Activated T-cell treated with anti-CD3 and anti-CD28 coated beads for 4 hours (primary cell): ENCODE measurements at places on chromosomes 13 and 19.
A peak's percentile ranks its signal among the peaks of the same experiment; 100 is the strongest.

- DNase-seq = no peak
Observed at GRCh38 chr19:38417544-38418506, 8.2 kb downstream of the RASGRP4 start.

GRCh38 chr13:91609353-91609752 is 210.9 kb downstream of the GPC5 start:
- DNase-seq = no peak

DNA sequence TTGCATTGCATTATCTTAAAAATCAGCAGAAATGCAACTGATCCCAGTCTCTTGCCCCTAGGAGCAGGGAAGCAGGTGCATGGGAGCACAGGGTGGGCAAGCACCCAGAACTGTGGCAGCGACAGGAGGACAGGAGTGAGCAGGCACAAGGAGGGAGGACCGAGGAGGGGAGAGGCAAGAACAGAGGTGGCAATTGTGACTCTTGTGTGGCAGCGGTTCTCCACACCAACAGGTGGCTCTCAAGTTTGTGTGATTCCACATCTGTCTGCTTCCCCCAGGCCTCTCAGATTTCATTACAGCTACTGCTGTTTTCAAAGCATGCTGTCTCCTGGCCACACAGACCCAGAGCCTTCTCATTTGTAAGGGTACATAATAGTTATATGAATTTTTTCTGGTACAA is 108.5 kb downstream of the STK24 start:
- no peak for DNase-seq

DNA sequence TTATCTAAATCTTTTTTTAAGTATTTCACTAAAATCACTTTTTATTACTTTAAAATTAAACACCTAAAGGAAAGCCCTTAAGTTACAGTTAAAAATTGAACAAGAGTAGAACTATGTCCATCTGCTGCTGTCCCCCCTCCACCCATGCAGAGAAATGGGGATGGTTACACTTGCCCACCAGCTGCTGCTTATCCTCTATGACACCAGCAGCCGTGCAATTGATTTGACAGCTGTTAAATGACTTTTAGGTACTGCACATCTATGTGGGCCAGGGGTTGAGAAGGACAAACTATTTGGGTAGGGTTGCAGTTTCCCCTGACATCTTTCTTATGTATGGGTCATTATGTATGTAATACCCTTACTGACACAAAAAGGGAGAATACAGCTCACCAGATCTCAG is 77.2 kb downstream of the TBC1D4 start:
- no peak for DNase-seq

GRCh38 chr13:59279576-59279975 is 884.2 kb downstream of the DIAPH3 start:
- no peak for DNase-seq

DNA sequence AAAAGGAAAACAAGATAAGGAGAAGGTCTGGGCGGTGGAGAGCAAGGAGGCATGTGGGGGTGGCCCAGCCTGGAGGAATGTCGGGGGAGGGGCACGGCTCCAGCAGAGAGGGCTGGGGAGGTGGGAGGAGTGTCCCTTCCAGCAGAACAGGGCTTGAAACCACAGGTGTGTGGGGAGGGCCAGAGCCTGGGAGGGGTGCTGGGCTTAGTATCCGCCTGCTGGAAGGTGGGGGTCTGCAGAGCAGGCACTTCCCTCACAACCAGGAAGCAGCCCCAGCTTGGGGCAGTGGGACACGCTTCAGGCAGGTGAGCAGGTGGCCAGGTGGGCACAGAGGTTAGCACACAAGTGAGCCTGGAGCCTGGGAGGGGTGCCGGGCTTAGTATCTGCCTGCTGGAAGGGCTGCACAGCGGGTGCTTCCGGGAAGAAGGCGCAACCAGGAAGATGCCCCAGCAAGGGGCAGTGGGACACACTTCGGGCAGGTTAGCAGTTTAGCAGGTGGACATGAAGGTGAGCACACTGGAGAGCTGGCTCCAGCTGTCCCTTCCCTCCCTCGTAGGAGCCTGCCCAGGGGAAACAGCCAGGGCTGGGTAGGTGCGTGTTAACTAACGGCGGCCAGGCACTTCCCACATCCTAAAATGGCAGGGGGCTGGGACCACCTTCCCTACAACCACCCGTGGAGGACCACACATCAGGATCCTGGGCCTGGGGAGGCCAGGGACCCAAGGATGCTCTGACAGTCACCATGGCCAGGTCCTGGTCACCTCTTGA is 3.0 kb downstream of the GAS6 start:
- DNase-seq = no peak

GRCh38 chr13:42807241-42807640 is 25.9 kb downstream of the FAM216B start:
- no peak for DNase-seq

DNA sequence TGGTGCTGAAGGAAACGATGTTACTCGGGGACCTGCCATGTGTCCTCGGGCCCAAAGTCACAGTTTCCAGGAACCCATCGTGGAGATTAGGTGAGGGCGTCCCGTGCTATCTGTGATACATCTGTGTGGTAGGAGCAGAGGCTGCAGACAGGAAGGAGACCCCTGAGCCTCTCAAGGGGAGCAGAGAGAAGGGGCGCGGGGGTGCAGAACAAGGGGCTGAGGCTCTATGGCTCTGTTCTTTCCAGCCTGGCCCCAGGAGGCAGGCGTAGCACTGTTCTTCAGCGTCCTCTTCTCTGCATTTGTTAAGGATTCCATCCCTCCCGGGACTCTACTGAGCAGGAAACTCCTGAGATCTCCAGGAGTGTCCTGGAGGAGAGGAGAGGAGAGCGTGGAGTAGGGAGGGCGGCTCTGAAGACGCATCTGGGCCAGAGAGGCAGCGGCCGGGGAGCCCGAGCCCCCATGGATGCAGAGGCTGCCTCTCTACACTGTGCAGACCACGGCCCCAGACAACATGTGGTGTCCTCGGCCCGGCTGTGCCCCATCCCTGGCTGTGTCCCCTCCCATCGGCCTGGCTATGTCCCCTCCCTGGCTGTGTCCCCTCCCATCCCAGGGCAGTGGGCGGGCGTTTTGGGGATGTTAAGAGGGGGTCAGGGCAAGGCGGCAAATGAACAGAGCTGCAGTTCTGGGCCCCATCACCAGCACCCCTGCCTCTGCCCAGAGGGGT is 118.0 kb downstream of the ATP11A start:
- DNase-seq = no peak

- no peak for DNase-seq
Observed at GRCh38 chr19:42919757-42920079, 2.0 kb upstream of the PSG6 start.

GRCh38 chr13:72316716-72317115 is 410.7 kb downstream of the MZT1 start:
- no peak for DNase-seq

DNA sequence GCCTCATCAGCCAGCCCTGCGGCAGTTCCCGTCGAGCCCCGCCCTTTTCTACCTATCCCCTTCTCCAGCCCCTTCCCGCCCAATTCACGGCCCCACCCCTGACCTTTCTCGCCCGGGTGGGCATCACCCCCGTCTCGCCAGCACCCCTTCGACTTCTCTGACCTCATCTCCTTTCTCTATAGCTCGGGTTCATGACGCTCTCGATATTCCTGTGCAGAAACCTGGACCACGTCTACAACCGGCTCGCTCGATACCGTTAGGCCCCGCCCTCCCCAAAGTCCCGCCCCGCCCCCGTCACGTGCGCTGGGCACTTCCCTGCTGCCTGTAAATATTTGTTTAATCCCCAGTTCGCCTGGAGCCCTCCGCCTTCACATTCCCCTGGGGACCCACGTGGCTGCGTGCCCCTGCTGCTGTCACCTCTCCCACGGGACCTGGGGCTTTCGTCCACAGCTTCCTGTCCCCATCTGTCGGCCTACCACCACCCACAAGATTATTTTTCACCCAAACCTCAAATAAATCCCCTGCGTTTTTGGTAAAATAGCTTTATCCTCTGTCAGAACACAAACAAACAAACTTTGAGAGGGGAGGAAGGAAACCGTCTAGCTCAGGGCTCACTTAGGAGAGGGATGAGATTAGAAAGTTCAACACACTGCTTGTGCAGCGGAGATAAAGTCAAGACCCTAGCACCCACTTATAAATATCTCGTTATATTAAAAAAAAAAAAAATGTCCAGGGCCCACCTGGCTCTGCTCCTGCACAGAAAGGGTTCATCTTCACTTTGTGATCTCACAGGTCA is 5.1 kb downstream of the CD37 start:
- DNase-seq = no peak

DNA sequence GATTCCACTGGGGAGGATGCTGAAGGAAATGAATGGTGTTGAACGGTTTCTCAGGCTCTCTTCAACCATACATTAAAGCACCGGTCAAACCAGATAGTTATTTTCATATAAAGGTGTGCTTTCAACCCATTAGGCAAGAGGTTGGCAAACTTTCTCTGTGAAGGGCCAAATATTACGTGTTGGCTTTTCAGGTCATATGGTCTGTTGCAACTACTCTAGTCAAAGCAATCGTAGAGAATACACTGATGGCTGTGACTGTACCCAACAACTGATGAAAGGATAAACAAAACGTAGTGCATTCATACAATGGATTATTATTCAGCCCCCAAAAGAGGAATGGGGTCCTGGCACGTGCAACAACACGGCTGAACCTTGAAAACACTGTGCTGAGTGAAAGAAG is 5.8 kb downstream of the ZSCAN5A start:
- DNase-seq = no peak

DNA sequence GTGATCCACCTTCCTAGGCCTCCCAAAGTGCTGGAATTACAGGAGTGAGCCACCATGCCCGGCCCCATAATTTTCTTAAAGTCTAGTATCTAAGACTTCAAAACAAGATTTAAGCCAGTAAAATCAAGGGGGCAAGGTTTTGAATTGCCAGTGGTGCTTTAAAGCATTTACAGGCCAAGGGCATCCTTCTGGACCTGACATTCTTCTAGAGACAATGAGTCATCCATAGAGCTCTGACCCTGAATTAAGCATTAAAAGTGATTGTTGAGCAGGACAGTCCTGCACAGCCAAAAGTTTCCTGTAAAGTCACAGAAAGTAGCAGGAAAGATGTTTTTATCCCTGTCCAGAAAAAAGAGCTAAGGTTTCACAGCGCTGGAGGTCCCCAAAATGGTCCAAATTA is 50.9 kb upstream of the ATP12A start:
- DNase-seq = no peak

DNA sequence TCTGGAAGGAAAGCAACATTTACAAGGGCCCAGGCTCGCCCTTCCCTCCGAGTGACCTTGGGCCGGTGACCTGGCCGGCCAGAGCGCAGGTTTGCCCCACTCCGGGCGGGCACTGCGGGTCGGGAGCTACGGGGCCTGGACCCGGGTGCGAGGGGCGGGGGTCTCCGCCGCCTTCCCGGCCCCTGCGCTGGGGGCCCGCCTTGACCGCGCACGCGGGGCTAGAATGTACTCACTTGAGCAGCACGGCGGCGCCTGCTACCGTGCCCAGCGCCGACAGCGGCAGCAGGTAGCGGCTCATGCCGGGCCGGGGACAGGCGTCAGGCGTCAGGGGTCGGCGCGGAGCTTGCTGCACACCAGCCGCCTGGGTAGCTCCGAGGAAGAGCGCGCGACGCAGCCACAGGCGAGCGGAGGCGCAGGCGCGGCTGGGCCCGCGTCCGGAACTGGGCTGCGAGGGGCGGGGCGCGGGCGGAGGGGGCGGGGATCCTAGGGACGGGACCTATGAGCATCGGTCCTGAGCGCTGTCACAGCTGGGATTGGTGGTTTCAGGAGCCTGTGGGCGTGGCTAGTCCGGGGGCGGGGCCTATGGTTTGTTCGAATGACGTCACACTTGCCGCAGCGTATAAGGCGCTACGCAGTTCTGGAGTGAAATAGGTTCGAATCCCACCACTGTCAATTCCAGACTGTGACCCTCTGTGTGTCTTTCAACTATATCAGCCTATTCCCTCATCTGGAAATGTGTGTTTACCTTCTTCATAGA is at the start of gene RDH13:
RDH13 (minus strand) TSS at position 414 of the 757 bp plus-strand sequence; CDS start at position 298, 116 bp downstream.
- peak; percentile 99 for DNase-seq

- no peak for DNase-seq
Observed at GRCh38 chr19:45960595-45961235, 12.9 kb downstream of the NOVA2 start.

GRCh38 chr13:31798189-31798588 is 58.9 kb downstream of the RXFP2 start:
- no peak for DNase-seq

- DNase-seq = peak; percentile 29
Observed at GRCh38 chr13:77751513-77752456, 54.3 kb downstream of the SLAIN1 start.

GRCh38 chr13:48993150-48993549 is 17.4 kb downstream of the FNDC3A start:
- DNase-seq = no peak

DNA sequence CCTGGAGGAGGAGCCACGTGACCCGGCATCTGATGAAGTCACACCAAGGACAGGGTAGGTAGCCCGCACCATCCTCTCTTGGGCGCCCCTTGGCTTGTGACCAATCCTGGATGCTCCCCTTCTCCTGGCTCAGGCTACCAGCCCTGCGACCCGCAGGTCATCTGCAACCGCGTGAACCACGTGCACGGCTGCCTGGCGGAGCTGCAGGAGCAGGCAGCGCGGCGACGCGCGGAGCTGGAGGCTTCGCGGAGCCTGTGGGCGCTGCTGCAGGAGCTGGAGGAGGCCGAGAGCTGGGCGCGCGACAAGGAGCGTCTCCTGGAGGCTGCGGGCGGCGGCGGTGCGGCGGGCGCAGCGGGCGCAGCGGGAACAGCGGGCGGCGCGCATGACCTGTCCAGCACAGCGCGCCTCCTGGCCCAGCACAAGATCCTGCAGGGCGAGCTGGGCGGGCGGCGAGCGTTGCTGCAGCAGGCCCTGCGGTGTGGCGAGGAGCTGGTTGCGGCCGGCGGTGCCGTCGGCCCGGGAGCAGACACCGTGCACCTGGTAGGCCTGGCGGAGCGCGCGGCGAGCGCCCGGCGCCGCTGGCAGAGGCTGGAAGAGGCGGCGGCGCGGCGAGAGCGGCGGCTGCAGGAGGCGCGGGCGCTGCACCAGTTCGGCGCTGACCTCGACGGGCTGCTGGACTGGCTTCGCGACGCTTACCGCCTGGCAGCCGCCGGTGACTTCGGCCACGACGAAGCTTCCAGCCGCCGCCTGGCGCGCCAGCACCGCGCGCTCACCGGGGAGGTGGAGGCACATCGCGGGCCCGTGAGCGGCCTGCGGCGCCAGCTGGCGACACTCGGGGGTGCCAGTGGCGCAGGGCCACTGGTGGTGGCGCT is 45.9 kb downstream of the SPTBN4 start:
- no peak for DNase-seq

- no peak for DNase-seq
Observed at GRCh38 chr13:53847502-53847901, 818.9 kb downstream of the OLFM4 start.

DNA sequence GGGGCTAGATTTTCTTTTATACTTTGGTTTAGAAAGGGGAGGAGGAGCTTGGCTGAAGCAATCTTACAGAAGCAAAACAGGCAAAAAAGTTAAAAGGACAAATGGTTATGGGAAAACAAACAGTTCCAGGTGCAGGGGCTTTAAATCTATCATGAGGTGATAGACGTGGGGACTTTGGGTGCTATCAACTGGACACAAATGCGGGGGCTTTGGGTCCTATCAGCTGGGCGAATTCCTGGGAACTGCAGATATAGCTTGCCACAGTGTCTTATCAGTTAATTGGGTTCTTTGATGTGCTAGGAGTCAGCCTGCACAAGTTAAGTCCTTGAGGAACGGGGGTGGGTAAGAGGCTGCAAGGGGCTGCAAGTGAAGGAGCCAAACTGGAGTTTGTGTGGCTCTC is 260.6 kb downstream of the TUBA3C start:
- no peak for DNase-seq

- no peak for DNase-seq
Observed at GRCh38 chr13:50529154-50529882, 314.2 kb downstream of the DLEU7 start.
